ENCODE measurements at places on chromosomes 13 and 19. TPM values are rescaled to one million over a fixed set of nuclear protein-coding genes. Genes with fewer than 3 reads are reported as not detected.

DNA sequence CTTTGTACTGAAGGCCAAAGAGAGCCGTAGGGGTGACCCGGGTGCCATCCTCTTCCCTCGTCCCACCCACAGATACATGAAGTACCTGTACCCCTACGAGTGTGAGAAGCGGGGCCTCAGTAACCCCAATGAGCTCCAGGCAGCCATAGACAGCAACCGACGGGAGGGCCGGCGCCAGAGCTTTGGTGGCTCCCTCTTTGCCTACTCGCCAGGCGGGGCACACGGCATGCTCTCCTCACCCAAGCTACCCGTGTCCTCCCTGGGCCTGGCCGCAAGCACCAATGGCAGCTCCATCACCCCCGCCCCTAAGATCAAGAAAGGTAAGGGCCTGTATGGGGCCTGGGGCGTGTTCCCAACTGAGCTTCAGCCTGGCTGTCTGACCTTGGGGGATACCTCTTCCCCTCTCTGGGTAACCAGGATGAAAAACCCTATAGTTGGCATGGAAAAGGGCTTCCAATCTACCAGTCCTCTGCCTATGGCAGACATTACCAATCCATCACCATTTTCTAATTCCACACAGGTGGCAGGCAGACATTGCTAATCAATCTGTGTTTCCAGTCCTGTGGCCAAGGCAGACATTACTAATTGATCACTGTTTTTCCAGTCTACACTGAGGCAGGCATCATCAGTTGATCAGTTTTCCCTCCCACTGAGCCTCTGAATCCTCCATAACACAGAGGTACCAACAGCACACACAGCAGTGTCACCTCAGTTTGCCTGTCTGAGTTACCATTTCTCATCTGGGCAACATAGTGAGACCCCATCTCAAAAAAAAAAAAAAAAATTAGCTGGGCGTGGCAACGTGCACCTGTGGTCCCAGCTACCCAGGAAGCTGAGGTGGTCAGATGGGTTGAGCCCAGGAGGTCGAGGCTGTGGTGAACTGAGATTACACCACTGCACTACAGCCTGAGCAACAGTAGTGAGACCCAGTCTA is 19.1 kb upstream of the WDR18 start:
- no peaks in the 10 kb centered on the region for H3K27me3 ChIP-seq
- H3K4me1 ChIP-seq: no peaks in the 10 kb centered on the region
- DNase-seq: no peak

DNA sequence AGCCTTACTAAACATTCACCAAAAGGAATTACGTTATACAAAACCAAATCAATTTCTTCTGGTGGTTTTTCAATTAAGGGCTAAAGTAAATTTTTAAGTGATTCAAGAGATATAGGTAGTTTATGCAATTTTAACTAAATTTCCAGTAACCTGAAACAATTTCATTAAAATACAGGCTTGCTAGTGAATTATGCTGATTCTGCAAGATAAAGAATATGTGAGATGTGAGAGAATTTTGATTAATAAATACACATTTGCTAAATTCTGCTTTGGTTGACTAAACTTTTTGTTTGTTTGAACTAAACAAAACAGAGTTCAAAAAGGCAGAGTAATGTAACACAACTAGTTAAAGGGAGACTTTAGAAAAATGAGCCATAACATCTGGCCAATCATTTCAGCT is 27.1 kb downstream of the FGF14 start:
- no peaks in the 10 kb centered on the region for H3K4me1 ChIP-seq
- H3K27ac ChIP-seq: no peak overlapping the region
- no peaks in the 10 kb centered on the region for H3K27me3 ChIP-seq
- DNase-seq: no peak
- H3K4me3 ChIP-seq: no peak overlapping the region

DNA sequence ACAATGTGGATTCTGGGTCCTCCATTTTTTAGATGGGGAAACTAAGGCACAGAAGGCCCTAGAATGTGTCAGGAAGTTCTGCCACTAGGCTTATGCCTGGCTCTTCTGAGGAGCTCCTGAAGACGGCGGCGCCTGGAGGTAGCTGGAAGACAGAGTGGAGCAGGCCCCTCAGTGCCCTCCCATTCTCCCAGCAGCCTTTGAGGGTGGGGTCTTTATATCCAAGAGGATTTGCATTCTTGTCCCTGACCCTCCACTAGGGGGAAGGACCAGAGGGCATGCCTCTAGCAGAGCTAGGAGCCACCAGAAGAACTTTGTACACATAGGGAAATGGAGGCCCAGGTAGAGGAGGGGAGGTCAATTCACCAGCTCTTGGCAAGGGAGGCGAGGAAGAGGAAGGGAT is 9.4 kb downstream of the CELF5 start:
- H3K27me3 ChIP-seq: no peaks in the 10 kb centered on the region
- H3K4me3 ChIP-seq: no peak overlapping the region
- no peaks in the 10 kb centered on the region for H3K4me1 ChIP-seq
- no peak overlapping the region for H3K27ac ChIP-seq
- no peak for DNase-seq

- H3K36me3 ChIP-seq: no peaks in the 10 kb centered on the region
- no peak overlapping the region for H3K4me3 ChIP-seq
- peaks cover 35% of the 10 kb centered on the region for H3K4me1 ChIP-seq
Observed at GRCh38 chr13:30744056-30744680, 8.8 kb downstream of the ALOX5AP start.

GRCh38 chr19:13094106-13094504 is 8.6 kb downstream of the LYL1 start:
- no peaks in the 10 kb centered on the region for H3K27me3 ChIP-seq
- H3K36me3 ChIP-seq: no peaks in the 10 kb centered on the region
- peaks cover 27% of the 10 kb centered on the region for H3K4me1 ChIP-seq
- H3K4me3 ChIP-seq: no peak overlapping the region
- H3K27ac ChIP-seq: peak overlapping the region; percentile 66

DNA sequence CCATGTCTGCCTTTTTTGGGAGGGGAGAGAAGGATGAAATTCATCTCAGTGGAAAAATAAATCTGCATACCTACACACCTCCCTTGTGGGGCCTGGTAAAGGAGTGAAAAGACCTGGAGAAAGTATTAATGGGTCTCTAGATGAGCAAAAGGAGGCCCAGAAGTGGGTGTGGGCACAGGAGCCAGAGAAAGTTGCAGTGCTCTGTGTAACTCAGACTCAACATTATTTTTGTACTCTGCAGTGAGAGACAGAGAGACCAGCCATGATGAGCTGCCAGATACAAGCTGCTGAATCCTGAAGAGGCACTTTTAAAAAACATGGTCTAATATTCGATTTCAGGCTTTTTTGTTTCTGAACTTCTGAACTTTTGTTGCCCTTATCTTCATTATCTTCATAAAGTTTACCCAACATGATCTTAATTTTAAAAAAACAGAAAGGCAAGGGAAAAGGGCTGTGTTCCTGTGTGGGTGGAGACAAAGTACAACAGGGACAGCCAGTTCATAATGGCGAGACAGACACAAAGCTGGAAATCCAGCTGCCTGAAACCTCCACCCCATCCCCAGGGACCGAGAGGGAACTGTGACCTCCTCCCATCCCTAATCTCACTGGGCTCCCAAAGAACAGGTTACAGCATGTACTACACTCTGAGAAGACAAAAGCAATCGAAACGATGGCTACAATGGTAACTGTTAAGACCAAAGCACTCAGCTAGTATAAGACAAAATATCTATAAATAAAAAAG is 77.2 kb downstream of the KLF12 start:
- no peaks in the 10 kb centered on the region for H3K27me3 ChIP-seq
- no peak overlapping the region for H3K4me3 ChIP-seq
- peak; percentile 61 for DNase-seq
- H3K27ac ChIP-seq: peak overlapping the region; percentile 66

DNA sequence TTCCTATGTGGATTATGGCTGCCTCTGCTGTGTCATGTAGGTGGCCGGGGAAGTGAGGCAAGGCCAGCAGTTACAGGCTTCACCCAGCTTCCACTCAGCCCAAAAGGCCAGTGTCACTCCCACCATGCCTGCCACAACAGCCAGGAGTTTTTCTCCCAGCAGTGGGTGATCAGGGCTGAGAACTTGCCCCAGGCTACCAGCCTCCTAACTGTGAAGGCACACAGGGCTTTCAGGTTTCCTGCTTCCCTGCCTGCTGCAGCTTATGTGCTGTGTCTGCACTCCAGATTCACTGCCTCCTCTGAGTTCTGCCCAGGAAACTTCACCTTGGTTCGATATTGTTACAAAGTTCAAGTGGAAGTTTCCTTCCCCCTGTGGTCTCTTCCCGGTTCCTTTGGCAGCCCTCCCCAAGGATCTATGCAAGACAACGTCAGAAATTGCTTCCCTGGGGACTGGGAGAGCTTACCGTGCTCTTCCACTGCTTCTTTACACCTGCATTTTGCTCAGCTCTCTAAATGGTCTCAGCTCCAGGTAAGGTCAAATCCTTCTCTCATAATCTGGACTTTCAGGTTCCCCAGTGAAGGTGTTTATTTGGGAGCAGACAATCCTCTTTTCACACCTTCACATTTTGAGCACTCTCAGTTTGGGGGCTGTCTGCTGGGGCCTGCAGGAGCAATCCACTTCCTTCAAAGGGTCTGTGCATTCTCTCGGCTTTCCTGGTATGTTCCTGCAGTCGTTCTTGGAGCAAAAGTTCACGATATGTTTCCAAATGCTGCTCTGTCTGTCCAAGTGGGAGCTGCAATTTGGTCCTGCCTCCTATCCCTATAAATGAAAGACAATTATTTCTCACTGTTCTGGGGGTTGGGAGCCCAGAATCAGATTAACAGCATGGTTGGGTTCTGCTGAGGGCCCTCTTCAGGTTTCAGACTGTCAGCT is 1730.1 kb upstream of the PRR20A start:
- no peak overlapping the region for H3K4me3 ChIP-seq
- no peak overlapping the region for H3K27ac ChIP-seq
- H3K4me1 ChIP-seq: no peaks in the 10 kb centered on the region
- no peaks in the 10 kb centered on the region for H3K27me3 ChIP-seq
- no peak for DNase-seq
- H3K36me3 ChIP-seq: no peaks in the 10 kb centered on the region

DNA sequence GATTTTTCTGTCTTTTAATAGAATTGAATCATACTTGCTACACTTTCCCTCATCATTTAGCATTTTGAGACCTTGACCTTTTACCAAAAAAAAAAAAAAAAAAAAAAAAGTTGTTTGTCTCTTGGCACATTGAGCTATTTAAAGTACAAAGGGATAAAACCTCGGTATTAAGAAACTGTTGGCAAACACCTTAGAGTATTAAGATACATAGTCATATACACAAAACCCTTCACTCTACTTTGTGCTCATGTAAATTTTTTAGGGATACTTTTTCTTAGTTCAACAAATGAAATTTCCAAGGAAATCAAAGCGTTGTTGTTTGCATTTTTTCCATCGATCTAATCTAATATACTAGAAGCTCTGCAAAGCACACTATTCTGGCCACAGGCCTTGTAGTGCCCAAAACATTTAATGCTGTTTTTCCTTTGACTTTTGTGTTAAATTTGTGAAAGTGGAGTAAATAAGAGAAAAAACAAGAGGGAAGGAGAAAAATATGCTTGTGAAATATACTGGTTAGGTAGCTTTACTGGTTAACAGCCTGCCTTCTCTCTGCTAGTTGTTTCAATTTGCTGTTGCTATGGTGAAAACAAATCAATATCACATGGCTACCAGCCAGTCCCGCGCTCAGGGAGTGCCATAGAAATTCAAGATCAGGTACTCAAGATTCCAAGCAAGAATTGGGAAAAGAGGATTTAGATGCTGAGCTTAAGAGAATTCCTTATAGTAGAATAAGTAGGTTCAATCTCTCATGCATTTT is 2.6 kb downstream of the MBNL2 start:
- no peak for DNase-seq
- no peaks in the 10 kb centered on the region for H3K27me3 ChIP-seq
- peak overlapping the region; percentile 74 for H3K4me3 ChIP-seq
- H3K4me1 ChIP-seq: peaks cover 54% of the 10 kb centered on the region
- H3K36me3 ChIP-seq: no peaks in the 10 kb centered on the region

DNA sequence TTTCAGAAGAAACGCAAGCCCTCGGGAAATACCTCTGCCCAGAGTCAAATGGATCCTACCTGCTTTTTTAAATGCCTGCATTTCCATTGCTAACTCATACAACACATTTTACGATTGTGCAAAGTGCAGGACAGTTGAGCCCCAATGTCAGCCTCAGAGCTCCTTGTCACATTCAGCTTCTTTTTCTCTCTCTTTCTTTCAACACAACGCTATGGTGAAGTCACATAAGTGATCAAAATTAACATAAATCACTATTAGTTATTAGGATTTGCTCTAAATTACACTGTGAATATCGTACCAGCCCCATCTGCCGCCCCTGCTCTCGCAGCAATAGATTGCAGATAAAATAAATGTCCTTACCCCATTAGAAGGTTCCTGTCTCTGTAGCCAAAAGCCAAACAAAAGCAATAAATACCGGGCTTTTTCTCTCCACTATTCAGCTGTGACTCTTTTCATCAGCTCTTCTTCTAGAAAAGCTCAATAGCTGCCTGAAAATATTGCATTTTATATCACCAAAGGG is 8.8 kb downstream of the POU4F1 start:
- peaks cover 14% of the 10 kb centered on the region for H3K4me1 ChIP-seq
- H3K27ac ChIP-seq: no peak overlapping the region
- H3K4me3 ChIP-seq: no peak overlapping the region
- no peak for DNase-seq
- peaks cover 96% of the 10 kb centered on the region for H3K27me3 ChIP-seq

GRCh38 chr19:44113784-44114390 is 688 bp downstream of the ZNF225 start:
- peak overlapping the region; percentile 80 for H3K4me3 ChIP-seq
- no peak for DNase-seq
- peaks cover 47% of the 10 kb centered on the region for H3K36me3 ChIP-seq
- H3K4me1 ChIP-seq: peaks cover 14% of the 10 kb centered on the region
- no peaks in the 10 kb centered on the region for H3K27me3 ChIP-seq

DNA sequence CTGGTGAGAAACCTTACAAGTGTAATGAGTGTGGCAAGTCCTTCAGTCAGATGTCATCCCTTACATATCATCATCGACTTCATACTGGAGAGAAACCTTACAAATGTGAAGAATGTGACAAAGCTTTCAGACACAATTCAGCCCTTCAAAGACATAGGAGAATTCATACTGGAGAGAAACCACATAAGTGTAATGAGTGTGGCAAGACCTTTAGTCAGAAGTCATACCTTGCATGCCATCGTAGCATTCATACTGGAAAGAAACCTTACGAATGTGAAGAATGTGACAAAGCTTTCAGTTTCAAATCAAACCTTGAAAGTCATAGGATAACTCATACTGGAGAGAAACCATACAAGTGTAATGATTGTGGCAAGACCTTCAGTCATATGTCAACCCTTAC is 13.6 kb upstream of the ZNF765 start:
- no peak overlapping the region for H3K4me3 ChIP-seq
- no peak for DNase-seq
- H3K27ac ChIP-seq: no peak overlapping the region
- H3K36me3 ChIP-seq: no peaks in the 10 kb centered on the region
- H3K27me3 ChIP-seq: no peaks in the 10 kb centered on the region

Gene THSD8
- not detected for total RNA-seq

Gene ERCC5
- total RNA-seq: 77.7 TPM

Gene GPR4
- 1.1 TPM for total RNA-seq

Gene ZNF492
- total RNA-seq: not detected

Gene CCDC169
- 1.7 TPM for total RNA-seq

Gene DPF1
- total RNA-seq: not detected

Gene PSG1
- total RNA-seq: not detected

All from gastrocnemius medialis (tissue), 4 donors.